ENCODE measurements at places on chromosomes 6 and 20.
A peak's percentile ranks its signal among the peaks of the same experiment; 100 is the strongest.

GRCh38 chr6:99471638-99472037 is 43.6 kb downstream of the USP45 start:
- no peak for DNase-seq

- no peak for DNase-seq
Measured at GRCh38 chr6:150299873-150300485, 68.8 kb upstream of the IYD start.

DNA sequence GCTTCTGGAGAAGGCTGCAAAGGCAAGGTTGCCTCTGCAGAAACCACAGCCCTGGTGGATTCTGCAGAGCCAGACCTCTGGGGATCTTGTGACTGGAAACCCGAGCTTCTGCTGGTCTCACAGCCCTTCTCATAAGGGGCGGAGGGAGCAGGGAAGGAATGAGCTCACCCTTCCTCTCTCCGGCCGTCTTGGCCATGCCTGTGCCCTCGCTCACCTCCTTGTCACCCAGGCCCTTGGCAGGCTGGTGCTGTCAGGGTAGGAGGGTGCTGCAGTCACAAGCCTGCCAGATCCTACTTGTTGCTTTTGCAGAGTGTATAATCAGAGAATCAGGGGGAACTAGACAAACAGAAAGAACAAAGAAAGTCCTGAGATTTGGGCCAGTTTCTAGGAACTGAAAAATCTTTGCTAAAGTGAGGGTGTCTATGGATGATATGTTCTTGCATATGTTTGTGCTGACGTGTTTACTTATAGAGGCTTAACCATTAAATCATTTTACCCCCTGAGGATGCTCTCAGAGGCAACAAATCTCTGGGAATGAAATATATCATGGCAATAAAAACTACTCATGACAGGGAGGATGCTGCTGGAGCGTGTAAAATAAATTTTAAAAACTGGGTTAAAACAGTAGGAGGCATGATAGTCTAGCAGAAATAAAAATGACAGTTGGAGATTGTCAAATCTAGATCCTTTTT is 244.9 kb upstream of the SOX4 start:
- DNase-seq: no peak

- peak; percentile 53 for DNase-seq
Measured at GRCh38 chr6:56387621-56388414, 140.4 kb upstream of the COL21A1 start.

- no peak for DNase-seq
Measured at GRCh38 chr6:47133230-47134000, 91.3 kb upstream of the ADGRF1 start.

DNA sequence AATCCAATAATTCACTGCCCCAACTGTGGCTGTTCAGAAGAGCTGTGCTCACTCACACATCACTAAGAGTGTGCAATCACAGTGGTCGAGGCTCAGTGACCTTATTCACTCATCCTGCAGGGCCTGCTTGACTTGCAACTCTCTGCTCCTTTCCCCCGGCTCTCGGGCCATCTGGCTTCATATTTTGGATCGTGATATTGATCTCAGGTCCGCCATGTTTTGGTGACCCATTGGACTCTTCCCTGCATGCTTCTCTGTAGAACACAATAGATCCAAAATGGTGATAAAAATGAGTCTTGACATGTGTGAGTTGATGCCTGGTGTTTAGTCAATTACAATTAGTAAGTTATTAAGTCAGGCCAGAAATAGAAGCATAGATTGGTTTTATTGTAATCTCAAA is 313.9 kb upstream of the SOX4 start:
- DNase-seq: no peak

DNA sequence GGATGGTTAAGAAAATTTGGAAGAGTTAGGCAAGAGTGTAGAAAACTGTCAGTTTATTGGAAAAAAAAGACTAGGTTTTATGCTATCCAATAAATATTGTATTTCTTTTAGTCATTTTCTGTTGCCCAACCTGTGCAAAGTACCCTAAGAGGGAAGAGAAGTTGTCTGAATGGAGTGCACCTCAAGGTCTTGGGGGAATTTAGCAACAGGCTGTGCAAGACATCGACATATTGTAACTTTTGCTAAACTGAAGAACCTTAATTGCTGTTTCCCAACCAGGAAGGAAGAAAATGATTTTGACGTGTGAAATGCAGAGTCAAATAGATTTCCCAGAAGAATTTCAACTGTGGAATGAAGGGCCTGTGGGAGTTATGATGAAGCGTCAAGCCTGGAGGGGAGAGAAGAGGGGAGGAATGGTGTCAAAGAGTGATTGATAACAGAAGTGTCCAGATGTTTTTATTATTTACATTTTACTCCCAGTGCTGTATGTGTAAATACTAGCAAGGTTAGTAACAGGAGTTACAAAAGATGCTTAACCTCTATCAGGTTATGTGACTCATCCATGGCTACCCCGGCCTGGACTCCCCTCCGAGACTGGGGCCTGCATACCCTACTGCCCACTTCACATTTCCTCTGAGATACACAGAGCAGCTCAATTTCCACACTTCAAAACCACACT is 246.8 kb downstream of the MYLK4 start:
- no peak for DNase-seq

DNA sequence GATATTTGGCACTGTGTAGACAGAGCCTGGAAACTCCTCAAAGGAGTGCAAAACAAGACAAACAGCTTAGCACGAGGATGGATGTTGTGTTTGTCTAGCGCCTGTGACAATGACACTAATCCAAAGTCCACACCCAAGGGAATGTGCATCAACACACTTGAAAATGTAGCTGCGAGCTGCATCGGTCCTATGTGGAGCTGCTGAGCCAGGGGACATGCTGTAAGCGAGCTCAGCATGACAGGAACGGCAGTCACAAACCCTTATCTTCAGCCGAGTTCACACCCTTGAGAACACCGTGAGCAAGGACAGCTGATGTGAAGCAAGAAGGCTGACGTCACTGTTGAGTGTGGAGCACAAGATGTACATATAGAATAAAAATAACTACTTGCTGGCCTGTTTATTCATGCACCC is 684.3 kb downstream of the QKI start:
- DNase-seq: no peak
